Mesendoderm (in vitro differentiated cells): ENCODE measurements at places on chromosomes 2 and 18.

DNA sequence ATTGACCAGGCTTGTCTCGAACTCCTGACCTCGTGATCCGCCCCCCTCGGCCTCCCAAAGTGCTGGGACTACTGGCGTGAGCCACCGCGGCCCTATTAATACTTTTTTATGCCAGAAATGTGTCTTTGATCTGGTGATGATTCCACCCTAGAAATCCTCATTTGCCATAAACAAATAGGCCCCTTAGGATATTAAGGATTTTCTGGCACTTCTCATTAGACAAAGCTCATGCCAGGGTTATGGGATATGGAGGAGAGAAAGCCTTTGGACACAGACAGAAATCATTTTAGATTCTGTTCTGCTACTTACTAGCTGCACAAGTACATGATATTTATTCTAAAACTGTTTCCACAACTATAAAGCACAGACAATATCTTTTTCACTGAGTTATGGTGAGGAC lies 24.1 kb downstream of the SLC40A1 start:
- H3K27ac ChIP-seq = no peak overlapping the region
- no peak for DNase-seq
- H3K27me3 ChIP-seq = no peaks in the 10 kb centered on the region
- H3K4me1 ChIP-seq = no peaks in the 10 kb centered on the region
- H3K36me3 ChIP-seq = no peaks in the 10 kb centered on the region

GRCh38 chr2:225040142-225040541 lies 2.1 kb downstream of the DOCK10 start:
- H3K27me3 ChIP-seq = peaks cover 27% of the 10 kb centered on the region
- H3K4me3 ChIP-seq = no peak overlapping the region
- no peaks in the 10 kb centered on the region for H3K36me3 ChIP-seq
- DNase-seq = peak; percentile 19

- peaks cover 10% of the 10 kb centered on the region for H3K4me1 ChIP-seq
- no peak for DNase-seq
- no peaks in the 10 kb centered on the region for H3K27me3 ChIP-seq
- no peak within 1 kb of the TSS for H3K4me3 ChIP-seq
- no peaks in the 10 kb centered on the region for H3K36me3 ChIP-seq
Observed at GRCh38 chr2:218002845-218003180, at the start of gene TNS1. Gene TNS1 (minus strand): TSS chr2:218002995. CDS start chr2:218002872, 123 bp downstream.

- H3K4me1 ChIP-seq = no peaks in the 10 kb centered on the region
- H3K27ac ChIP-seq = no peak overlapping the region
Observed at GRCh38 chr2:73611867-73612266, 30.4 kb downstream of the NAT8 start.

GRCh38 chr18:23835506-23835905 lies 146.3 kb downstream of the LAMA3 start:
- no peaks in the 10 kb centered on the region for H3K4me1 ChIP-seq
- H3K36me3 ChIP-seq = no peaks in the 10 kb centered on the region
- H3K27ac ChIP-seq = no peak overlapping the region
- H3K4me3 ChIP-seq = no peak overlapping the region
- DNase-seq = no peak

GRCh38 chr18:59960272-59960671 lies 60.5 kb downstream of the PMAIP1 start:
- H3K27ac ChIP-seq = no peak overlapping the region
- H3K27me3 ChIP-seq = no peaks in the 10 kb centered on the region

- no peaks in the 10 kb centered on the region for H3K27me3 ChIP-seq
- H3K4me1 ChIP-seq = no peaks in the 10 kb centered on the region
- no peak for DNase-seq
- no peak overlapping the region for H3K4me3 ChIP-seq
Observed at GRCh38 chr2:29573147-29573546, 348.2 kb downstream of the ALK start.

GRCh38 chr2:61604433-61604832 lies 66.3 kb upstream of the XPO1 start:
- DNase-seq = no peak
- no peaks in the 10 kb centered on the region for H3K4me1 ChIP-seq
- no peak overlapping the region for H3K27ac ChIP-seq
- H3K36me3 ChIP-seq = no peaks in the 10 kb centered on the region

DNA sequence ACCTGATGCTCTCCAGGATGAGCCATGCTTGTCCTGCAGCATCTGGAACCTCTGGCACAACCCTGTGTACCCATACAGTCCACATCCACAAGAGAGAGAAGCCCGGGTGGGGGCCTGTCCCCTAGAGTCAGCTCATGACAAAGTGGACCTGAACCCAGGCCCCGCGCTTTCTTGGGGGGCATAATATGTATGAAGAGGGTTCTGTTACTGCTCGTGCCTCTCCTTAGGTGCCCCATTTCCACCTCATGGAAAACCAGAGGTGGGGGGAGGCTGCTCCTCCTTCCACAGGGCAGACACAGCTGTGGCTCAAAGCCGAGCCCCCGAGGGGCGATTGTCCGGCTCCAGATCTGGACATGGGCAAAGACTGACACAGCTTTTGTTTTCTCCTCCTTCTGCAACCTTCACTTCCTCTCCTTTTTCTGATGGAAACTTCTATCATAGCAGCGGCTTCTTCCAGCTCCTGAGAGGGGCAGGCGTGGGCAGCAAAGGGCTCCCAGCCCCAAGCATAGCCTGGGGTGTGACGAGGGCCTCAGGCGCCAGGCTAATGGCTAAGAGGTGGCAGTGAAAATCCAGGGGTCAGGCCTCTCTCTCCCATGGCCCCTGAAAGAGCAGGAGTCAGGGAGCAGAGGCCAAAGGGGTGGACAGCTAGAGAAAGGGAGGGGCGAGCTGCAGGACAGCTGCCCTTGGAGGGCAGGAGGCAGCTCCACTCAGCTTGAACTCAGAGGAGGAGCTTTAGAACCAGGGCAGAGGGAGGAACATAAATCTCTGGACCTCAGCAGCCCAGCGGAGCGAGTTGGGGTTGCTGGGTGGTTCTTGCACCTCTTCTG lies 155.5 kb downstream of the ZFP36L2 start:
- no peaks in the 10 kb centered on the region for H3K4me1 ChIP-seq
- no peak overlapping the region for H3K27ac ChIP-seq
- H3K27me3 ChIP-seq = no peaks in the 10 kb centered on the region

DNA sequence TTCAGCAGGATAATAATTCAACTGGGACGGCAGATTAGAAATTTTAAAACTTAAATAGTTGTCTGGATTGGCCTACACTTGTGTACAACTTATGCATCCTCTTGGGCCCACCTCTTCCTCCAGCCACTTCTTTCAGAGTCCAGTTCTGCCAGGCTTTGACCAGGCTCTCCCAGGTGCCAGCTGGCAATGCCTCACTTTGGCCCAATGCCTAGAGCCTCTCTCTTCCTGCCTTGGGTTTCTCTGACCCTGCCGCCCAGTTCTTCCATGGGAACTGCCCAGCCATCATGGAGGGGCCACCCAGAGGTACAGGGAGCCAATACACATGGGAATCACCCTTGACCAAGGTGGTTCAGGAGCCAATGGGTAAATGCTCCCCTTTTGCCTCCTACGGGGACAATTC lies 135.5 kb downstream of the IRS1 start:
- no peak overlapping the region for H3K4me3 ChIP-seq
- H3K27ac ChIP-seq = no peak overlapping the region
- H3K4me1 ChIP-seq = no peaks in the 10 kb centered on the region
- no peak for DNase-seq
- H3K36me3 ChIP-seq = no peaks in the 10 kb centered on the region

DNA sequence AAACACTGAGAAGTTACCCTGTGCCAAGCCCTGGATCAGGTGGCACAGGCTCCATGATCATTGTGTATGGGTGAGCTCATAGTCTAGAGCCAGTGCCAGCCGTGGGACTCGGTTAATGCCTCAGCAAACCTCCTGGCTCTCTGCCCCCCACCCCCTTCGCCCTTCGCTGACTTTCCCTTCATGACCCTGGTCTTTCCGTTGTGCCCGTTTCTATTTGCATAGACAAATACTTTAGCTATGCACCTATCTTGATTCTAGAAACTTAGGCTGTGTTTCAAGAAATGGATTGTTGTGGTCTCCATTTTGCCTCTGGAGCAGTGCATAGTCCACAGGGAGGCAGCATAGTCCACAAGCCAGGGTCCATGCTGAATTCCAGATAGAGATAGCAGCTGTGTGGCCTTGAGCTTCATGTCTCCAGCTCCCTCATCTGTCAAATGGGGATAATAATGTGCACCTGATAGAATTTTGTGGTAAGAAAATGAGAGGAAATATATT lies 44.8 kb upstream of the KDM3A start:
- H3K36me3 ChIP-seq = no peaks in the 10 kb centered on the region
- H3K27me3 ChIP-seq = no peaks in the 10 kb centered on the region
- no peak overlapping the region for H3K27ac ChIP-seq
- DNase-seq = peak; percentile 47

DNA sequence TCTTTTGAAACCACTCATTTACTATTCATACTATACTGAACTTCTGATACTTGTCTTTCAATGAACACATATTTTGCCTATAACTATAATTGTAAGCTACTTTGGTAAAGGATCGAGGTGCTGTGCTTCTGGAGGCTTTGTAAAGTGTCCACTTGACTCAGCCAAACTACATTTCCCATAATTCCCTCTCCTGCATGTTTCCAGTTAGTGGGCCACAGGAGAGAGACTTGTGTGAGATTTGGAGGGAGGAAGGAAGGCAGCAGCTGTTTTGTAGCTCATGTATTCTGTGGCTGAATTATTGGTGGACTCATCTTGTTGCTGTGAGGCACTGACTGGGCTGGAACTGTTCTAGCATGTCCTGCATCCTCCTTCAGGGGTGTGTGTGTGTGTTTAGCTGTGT lies 328.8 kb downstream of the ARL6IP6 start:
- H3K4me1 ChIP-seq = no peaks in the 10 kb centered on the region
- peak; percentile 37 for DNase-seq
- H3K27ac ChIP-seq = no peak overlapping the region
- H3K4me3 ChIP-seq = no peak overlapping the region
- H3K27me3 ChIP-seq = no peaks in the 10 kb centered on the region

GRCh38 chr2:170524828-170525565 lies 190.1 kb upstream of the SP5 start:
- no peak overlapping the region for H3K4me3 ChIP-seq
- H3K27ac ChIP-seq = no peak overlapping the region
- H3K4me1 ChIP-seq = no peaks in the 10 kb centered on the region
- no peaks in the 10 kb centered on the region for H3K27me3 ChIP-seq
